DMS53 (cell line): ENCODE measurements at places on chromosomes 3 and 15.

DNA sequence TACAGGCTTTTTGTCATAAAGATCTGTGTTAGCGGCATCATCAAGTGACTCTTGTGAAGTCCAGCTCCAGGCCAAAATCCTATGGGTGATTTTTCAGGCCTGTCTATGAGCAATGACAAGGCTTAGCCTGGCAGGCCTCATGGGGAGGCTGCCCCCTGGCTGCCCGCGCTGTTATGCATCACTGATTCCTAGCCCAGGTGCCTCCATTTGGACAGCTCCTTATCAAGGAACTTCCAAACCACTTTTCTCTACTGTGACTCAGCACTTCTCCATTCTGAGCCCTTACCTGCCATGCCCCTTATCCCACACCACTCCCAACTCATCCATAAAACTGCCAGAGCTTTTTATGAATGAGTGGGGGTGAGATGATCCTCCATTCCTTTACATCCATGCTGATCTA is 91.5 kb upstream of the C3orf80 start:
- DNase-seq, result peak; percentile 5

DNA sequence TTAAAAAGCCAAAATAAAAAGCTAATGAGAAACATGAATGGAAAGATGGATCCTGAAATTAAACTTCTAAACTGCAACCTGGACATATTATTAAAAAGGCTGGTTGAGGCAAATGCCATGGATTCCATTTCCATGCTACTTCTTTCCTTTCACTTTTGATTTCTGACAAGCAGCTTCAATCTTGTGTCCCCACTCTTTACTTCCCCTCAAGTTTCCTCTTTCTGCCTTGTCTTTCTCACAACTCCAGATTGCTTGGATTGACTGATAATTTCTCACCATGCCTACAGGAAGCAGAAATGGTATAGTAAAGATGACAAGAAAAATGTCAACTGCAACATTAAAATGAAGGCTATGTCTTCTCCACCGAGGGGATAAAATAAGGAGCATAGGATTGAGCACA is 1136.7 kb downstream of the TUSC7 start:
- no peak for DNase-seq

GRCh38 chr15:39573287-39573686 is 7.6 kb upstream of the THBS1 start:
- peak; percentile 10 for DNase-seq

- DNase-seq, result peak; percentile 25
These were observed 194.7 kb downstream of the DTWD1 start for GRCh38 chr15:49815526-49815925.

DNA sequence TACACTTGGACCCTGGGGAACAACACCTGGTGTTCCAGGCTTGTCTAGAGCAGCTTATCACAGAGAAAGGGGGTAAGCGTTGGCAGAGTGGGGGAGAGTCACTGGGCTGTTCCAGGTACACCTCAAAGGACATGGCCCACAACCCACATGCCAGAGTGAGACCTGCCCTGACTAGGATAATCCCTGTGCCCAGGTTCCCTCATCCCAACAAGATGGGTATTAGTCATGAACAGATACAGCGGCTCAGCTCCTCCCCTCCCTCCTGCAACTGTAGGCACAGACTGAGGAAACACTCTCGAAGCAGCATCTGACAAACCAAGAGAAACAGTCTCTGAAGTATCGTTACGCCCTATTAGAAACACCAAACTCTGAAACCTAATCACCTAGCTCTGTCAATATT is 32.1 kb upstream of the RPS17 start:
- DNase-seq, result peak; percentile 30
